AML-193 (cell line): ENCODE measurements at places on chromosomes 7 and 10.

- DNase-seq = no peak
Measured at GRCh38 chr7:2794836-2795636, 49.1 kb downstream of the GNA12 start.

DNA sequence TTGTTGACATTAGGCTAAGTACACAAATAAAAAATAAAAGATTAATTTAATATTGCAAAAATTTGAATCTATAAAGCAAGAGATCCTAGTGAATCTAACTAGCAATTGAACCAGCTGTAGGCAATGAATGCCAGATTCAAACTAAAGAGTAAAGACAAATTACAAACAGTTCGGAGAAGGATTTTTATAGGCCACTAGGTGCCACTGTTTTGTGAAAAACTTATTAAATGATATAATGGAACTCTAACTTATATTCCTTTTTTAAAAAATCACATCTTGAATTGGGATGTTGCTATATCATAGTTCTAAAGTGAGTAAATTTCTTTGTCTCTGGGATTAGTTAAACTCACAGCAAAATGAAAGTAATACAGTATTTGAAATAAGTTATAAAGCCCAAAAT, 39.1 kb upstream of the GNAI1 start:
- no peak for DNase-seq

DNA sequence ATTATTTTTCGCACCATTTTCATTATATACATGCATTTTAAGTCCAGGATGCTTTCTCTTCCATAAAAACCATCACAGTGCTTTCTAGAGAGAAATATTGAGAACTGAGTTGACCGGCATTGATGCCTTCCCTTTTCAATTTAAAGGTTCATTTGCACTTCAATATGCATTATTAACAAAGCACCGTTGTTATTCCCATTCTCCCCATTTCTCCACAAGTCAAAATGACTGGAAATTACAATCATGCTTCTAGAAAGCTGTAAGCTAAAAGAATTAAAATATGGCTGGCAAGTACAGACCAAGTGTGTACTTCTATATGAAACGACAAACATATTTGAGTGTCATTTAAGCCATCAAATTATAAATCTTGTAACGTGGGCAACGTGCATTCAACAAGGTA, 219.5 kb downstream of the FANK1 start:
- DNase-seq = no peak

GRCh38 chr10:16931930-16932329, 114.7 kb upstream of the RSU1 start:
- DNase-seq = no peak

GRCh38 chr10:71757399-71757922, 15.9 kb downstream of the VSIR start:
- no peak for DNase-seq

- no peak for DNase-seq
Measured at GRCh38 chr10:121322776-121323175, 275.5 kb downstream of the FGFR2 start.

GRCh38 chr10:74107391-74107790, 43.2 kb downstream of the AP3M1 start:
- DNase-seq = no peak

DNA sequence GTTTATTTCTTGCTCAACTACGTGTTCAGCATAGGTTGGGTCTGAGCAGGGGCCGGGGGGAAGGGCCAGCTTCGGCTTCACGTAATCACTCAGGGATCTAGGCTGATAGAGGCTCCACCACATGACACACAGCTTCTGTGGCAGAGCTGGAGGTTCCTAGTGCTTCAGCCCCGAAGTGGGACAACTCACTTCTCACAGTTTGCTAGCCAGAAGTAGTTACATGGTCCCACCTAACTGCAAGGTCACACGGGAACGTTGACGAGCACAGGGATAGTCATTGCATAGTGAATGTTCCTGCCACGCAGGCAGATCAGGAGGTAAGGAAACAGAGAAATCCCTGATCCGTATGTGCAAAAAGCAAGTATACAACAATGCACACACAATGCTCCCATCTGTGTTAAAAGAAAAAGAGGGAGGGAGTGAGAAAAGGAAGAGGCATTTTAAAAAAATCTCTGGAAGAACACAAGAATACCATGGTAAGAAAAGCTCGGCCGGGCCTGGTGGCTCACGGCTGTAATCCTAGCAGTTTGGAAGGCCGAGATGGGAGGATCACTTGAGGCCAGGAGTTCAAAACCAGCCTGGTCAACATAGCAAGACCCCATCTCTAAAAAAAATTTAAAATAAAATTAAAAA, 16.9 kb downstream of the SMURF1 start:
- no peak for DNase-seq

DNA sequence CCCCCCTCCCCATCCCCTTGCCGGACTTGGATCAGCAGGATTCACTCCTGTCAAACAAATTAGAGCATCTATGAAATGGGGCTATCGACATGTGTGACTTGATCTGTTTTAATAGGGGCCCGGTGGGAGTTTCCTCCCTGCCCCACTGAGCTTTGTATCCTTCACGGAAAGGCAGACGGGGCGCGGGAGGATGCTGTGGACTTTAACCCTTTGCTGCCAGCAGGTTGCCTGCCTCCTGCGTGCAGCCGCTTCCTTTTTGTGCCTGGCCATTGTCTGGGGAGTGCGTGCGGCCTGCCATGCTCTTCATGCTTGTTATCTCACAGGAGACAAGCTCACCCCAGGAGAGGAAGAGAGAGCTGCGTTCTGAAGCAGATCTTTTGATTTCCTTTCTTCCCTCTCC, 512.8 kb upstream of the GALNT17 start:
- no peak for DNase-seq

DNA sequence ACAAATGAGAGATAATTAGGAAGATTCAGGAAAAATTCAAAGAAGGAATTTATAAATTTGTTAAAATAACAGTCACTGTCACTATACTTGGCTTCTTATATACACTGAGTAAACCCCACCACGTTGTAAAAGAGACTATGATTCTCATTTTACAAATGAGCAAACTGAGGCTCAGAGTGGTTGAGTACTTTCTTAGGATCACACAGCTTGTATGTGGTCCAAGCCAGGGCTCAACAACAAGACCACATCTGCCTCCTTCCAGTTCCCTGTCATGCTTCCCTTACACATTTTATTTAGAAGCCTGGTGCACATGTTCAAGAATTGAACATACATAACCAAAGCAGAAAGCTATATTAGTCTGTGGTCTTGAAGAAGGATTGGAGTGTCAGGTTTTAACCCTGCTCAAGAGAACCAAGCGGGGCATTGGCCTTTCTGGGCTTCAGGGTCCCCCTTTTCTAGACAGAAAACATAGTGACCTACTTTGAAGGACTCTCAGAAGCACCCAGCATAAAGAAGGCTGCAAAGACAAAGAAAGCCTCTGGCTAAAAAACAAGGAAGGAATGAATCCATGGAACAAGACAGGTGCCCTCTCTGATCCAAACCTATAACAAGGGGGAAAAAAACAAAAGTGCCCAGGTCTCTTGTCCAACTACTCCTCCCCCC, 846 bp downstream of the MRLN start:
- DNase-seq = no peak

DNA sequence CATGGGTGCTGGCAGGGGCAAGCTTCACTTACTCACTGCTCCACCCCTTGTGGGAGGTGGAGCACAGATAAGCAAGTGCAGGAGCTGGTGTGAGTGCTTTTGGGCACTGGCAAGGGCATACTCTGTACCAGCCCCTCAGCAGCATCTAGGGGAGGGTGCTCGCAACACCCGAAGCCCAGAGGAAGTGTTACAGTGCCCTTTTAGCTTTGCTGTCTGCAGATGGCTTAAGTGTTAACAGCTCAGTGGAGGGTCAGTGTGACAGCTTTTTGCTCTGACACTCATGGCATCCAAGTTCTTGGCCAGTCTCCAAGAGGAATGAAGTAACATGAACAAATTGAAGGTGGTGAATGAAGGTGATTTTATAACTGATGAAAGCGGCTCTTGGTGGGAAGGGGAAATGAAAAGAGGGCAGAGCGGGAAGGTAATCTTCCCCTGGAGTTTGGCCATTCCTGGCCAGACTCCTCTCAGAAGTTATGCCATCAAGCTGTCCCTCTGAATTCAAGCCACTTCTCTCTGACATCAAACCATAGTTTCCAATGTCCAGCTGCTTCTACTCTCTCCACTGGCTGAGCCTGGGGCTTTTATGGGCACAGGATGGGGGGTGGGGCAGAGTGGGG, 862.5 kb downstream of the KCNMA1 start:
- no peak for DNase-seq

GRCh38 chr7:128934361-128935341, 3.1 kb upstream of the IRF5 start:
- DNase-seq = no peak

- no peak for DNase-seq
Measured at GRCh38 chr10:128808921-128809440, 658.1 kb upstream of the MGMT start.

DNA sequence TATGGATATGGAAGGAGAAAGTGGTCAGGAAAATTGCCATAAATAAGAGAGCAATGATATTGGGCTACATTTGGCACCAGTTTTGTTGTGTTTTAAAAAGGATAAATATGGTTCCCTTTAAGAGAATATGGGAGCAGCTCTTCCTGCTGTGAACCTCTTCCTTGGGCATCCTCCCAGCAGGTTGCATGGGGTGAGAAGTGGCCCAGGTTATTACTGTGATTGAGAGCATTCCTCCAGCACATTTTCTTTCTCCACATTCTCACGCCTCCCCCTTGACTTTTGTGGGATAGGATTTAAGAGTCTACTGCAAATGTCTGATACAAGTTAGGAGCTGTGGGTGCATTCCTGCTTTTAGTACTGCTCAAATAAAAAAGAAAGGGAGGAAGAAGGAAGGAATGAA, 214.8 kb downstream of the POU6F2 start:
- no peak for DNase-seq

- no peak for DNase-seq
Measured at GRCh38 chr7:103011650-103012049, 62.9 kb downstream of the FBXL13 start.

GRCh38 chr10:17115683-17116082, 13.9 kb downstream of the CUBN start:
- no peak for DNase-seq

DNA sequence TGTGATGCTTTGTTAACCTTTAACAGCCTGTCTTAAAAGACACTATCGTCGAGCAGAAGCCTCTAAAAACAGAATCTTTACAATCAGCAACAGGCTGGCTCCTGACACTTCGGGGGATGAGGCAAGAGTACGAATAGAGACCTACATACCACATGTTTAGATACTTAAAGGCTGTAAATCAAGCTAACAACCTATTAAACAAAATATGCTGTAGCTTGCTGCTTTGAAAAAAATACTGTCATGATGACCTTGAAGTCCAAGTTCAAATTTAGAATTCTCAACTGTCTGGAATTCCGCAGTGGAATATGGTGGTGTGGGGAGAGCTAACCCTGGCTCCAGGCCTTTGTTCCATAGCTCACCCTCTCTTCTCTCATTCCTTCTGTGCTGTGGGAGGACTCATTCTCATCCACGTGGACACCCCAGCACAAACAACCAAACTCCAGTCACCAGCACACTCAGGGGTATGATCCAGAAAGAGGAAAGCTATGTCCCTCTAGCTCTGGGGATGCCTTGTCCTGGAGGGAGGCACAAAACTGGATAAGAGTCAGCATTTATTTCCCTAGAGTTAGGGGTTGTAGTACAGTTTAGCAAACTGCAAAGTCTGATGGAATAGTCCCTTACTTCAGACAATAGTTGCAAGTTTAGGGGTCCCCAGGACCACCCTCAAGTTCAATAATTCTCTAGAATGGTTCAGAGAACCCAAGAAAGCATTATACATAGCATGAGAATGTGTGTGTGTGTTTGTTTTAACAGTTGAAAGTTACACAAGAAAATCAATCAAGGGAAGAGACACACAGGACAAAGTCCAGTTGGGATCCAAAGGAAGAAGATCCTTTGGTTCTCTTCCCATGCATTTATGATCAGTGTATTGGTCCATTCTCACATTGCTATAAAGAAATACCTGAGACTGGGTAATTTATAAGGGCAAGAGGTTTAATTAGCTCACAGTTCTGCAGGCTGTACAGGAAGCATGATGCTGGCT, 196.1 kb upstream of the SVIL start:
- no peak for DNase-seq

DNA sequence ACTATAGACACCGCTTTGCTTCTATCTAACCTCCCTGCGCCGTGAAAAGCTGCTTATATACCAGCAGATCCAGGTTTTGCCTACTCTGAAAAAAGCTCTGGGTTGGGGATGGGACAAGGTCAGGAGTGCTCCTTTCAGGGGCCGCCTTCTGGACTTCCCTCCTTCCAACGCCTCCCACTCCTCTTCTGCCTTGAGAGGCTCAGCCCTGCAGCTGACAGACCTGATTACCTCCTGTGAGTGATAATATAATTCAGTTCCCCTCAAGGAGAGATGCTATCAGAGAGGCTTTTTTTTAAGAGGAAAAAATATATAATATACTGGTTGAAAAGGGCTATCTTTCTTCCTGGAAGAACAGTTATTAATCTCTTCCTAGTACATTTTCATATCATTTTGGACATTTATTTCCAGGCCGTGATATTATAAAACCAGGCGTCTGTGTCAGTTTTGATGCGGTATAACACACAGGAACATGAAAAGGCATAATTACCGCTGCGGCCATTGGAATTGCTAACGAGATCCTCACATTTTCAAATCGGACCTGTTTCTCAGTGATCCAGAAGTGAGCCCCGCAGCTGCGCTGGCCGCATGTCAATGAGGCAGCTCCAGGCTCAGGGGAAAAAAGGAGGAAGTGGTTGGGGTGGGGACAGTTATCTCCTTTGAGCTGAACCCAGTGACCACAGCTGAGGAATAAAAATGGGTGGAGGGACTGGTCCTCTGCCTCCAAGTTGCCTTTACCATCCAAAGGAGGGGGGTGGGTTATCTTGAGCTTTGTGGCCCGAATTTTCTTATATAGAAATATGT, 457.1 kb downstream of the TYW1 start:
- no peak for DNase-seq

DNA sequence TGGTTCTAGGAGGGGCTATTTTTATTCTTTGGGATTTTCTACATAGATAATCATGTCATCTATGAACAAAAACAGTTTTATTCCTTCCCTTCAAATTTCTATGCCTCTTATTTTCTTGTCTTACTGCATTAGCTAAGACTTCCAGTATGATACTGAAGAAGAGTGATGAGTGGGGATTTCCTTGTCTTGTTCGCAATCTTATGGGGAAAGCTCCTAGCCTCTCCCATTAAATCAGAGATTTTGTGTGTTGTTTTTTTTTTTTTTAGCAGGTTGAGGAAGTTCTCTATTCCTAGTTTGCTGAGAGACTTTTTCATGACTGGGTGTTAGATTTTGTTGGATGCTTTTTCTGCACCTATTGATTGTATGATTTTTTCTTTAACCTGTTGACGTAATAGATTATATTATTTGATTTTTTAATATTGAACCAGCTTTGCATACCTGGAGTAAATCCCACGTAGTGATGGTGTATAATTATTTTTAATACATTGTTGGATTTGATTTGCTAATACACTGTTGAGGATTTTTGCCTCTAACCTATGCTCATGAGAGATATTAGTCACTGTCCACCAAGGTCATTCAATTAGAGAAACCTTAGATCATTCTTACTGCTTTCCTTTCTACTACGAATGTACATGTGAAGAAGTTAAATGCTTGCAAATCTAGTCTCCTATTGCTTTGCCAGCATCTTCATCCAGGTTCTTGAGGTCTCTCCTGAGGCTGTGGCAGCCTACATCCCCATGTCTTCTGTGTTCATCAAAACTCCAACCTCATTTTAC, 6.5 kb downstream of the ATP5F1C start:
- DNase-seq = no peak

GRCh38 chr10:71220689-71221540, 8.5 kb downstream of the UNC5B start:
- no peak for DNase-seq
